ENCODE measurements at places on chromosomes 2 and 18. TPM values are rescaled to one million over a fixed set of nuclear protein-coding genes. Genes with fewer than 3 reads are reported as not detected.
A peak's percentile ranks its signal among the peaks of the same experiment; 100 is the strongest.

DNA sequence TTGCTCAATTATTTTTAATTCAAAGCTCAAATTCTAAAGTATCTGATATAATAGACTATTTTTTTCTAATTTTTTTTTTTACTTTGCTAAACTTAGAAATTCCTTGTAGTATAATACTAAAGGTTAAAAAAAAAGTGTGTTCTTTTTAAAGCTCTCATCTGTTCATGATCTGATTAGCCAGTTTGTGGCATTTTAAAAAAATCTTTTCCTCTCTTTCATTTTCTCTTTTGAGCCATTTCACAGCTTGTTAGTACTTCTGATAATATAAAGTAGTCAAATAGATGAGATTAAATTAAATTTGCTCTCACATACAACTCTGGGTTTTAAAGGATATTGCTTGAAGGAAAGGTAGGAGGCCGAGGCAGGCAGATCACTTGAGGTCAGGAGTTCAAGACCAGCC is 40.7 kb upstream of the NEMP2 start:
- no peak for DNase-seq

GRCh38 chr18:5295231-5295920 is at the start of gene ZBTB14:
TSS of gene ZBTB14 (minus strand) at chr18:5295726. CDS start at chr18:5293246, 2,480 bp downstream.
- DNase-seq, result peak; percentile 69

GRCh38 chr2:33354981-33355380 is 121.5 kb upstream of the RASGRP3 start:
- no peak for DNase-seq

PASK gene
- polyA plus RNA-seq, result 20.8 TPM

GRCh38 chr2:197613509-197613987 is 61.8 kb downstream of the RFTN2 start:
- peak; percentile 78 for DNase-seq

DNA sequence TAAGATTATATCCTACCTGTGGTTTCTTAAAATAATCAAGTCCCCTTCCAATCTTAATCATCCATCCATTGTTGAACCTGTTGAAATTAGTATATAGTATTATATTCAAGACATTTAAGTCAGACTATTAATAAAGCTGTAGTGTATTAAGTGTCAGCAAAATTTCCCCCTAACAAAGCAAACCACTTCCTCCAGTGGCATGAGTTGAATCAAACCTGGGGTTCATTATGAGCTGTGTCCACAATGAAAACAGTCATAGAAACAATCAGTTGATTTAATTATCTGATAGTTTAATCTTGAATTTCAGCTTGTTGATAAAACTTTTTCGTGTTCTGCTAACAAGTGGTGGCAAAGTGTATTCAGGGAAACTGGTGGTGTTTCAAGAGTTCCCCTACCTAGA is 11.3 kb downstream of the MITD1 start:
- no peak for DNase-seq

GRCh38 chr2:172968061-172968469 is 107.6 kb upstream of the MAP3K20 start:
- DNase-seq, result peak; percentile 50

- peak; percentile 95 for DNase-seq
These were observed at the start of gene ELAC1 for GRCh38 chr18:50967714-50968661. TSS of gene ELAC1 (plus strand) at chr18:50968040. CDS start at chr18:50974405, 6,365 bp downstream.

DNA sequence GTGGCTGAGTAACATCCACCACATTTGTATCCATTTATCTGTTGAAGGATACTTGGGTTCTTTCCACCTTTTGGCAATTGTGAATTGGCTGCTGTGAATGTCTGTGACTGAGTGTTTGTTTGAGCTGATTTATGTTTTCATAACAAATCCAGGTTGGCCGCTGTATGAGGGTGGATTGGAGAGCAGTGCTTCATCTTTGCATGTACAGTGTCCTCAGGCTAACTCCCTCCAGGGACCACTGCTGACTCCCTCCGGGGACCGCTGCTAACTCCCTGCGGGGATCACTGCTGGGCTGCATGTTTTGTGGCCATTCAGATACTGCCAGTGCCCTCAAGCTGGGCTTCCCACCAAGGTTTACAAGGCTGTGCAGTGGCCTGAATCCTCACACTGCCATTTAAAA is 10.2 kb downstream of the BOK start:
- no peak for DNase-seq

GRCh38 chr2:134718817-134719814 is at the start of gene TMEM163:
TSS of gene TMEM163 (minus strand) at chr2:134719000.
- peak; percentile 25 for DNase-seq

RGPD4 gene
- not detected for polyA plus RNA-seq

- DNase-seq, result no peak
These were observed 421.6 kb upstream of the ID2 start for GRCh38 chr2:8260213-8260612.
